ENCODE measurements at places on chromosomes 1 and 21. TPM values are rescaled to one million over a fixed set of nuclear protein-coding genes. Genes with fewer than 3 reads are reported as not detected.

The HSPG2 gene
- total RNA-seq, result 10.6 TPM

The LRIG2 gene
- 19.9 TPM for total RNA-seq

- peak; percentile 69 for DNase-seq
Observed at GRCh38 chr1:109307274-109308021, 637 bp upstream of the MYBPHL start.

The FAM151A gene
- not detected for total RNA-seq

GRCh38 chr1:198638894-198639635 lies at the start of gene PTPRC:
Gene PTPRC (plus strand): TSS chr1:198639040. CDS start chr1:198639269, 229 bp downstream.
- DNase-seq, result no peak

DNA sequence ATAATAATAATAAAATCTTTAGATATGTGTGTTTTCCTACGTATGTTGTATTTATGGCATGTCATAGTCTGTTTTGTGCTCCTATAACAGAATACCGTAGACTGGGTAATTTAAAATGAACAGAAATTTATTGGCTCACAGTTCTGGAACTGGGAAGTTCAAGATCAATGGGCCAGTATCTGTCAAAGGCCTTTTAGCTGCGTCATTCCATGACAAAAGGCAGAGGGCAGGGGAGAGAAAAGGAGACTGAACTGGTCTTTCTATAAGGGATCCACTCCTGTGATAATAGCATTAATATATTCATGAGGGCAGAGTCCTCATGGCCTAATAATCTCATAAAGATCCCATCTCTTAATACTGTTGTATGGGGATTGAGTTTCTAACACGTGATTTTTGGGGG lies 7.1 kb upstream of the SFT2D2 start:
- no peak for DNase-seq

DNA sequence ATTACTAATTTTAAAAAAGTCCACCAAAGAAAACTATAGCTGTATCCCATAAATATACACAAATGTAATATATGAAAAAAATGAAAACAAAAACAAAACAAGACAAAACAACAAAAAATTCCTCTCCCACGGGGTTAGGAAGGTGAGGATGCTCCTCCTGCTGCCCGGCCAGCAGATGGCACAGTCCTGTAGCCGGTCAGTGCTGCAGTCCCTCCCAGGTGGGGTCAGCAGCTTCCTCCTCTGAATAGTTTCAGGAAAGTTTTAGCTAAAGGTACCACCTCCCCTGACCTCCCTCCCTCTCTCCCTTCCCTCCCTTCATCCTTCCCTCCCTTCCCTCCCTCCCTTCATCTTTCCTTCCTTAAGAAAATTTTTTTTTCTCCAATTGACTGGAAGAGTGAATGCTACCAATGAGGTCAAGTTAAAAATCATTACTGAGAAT lies 67.8 kb upstream of the BCL10 start:
- DNase-seq, result no peak

The TRIM45 gene
- 9.5 TPM for total RNA-seq
